ENCODE measurements at places on chromosomes 3 and 15.

DNA sequence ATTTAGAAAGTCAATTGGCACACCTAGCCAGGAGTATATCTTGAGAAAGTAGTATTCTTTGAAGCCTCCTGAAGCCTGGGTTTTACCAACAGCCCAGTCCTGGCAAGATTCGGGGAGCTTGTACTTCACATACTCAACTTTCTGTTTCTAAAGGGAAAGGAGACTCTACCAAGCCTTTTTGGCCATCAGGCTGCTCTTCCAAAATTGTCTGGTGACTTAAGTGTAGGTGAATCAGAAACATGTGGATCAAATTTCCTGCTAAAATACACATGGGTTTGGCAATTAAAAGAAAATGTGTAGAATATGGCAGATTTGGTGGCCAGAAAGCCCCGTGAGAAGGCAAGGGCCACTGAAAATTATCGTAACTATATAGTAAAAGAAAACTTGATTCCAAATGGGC lies 15.9 kb upstream of the GREM1 start:
- no peak for DNase-seq

DNA sequence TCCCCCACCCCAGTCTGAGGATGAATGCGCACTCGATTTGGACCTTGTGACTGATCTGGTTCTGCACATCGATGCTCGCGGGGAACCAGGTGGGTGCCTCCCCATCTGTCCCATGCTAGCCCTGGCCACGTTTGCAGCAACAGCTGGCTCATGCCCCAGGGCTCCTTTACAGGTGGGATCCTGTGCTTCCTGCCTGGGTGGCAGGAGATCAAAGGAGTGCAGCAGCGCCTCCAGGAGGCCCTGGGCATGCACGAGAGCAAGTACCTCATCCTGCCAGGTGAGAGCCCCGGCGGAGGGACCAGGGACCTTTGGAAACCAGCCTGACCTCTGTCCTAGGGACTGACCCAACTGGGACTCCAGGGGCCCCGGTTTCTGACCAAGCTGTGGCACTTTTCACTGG lies 44.3 kb downstream of the DHX30 start:
- no peak for DNase-seq

- no peak for DNase-seq
Measured at GRCh38 chr3:43353923-43354670, 67.8 kb downstream of the SNRK start.

- DNase-seq = no peak
Measured at GRCh38 chr3:27718459-27718858, 3.7 kb downstream of the EOMES start.

DNA sequence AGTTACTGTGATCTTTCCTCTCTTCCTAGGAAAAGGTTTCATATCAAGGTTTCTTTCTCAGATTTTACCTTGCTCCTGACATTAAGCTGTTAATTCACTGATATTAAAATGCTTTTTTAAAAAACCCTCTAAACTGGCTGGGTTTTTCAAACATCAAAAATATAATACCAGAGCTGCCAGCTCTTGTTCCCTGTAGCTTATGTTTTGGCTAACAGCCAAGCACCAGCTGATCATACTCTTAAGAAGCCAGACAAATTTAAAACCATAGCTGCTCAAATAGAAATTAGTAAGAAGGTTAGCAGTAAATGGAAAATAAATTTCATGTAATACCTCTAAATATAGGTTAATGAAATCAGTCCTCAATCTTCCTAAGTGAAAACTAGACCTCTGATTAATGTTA lies 657.5 kb downstream of the GRM7 start:
- no peak for DNase-seq

GRCh38 chr3:195771646-195772300 lies 40.0 kb downstream of the MUC4 start:
- DNase-seq = no peak

GRCh38 chr3:160124224-160124623 lies 101.0 kb upstream of the C3orf80 start:
- no peak for DNase-seq

DNA sequence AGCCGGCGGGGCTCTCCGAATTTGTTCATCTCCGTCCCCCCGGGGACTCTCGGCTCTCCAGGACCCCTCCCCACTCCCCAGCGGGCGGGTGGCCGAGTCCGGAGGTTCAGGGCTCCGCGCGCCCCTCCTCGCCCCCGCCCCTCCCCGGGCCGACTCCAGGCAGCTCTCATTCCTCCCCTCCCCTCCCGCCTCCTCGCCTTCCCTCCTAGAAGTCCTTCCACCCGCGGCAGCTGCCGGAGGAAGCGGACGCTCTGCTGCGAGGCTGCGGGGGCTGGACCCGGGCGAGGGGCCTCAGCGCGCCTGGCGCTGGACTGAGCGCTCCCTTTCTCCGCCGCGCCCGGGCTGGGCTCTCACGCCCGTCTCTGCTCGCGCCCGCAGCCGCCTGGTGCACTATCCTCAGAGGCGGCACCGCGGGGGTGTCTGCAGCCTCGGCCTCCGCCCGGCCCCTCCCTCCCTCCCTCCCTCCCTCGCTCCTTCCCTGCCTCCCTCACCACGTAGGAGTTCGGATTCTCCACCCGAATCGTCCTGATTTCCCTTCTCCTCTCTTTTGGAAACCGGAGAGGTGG lies at the start of gene ROBO2:
Gene ROBO2, plus strand, starts transcription at position 494 of the 566 bp plus-strand sequence. CDS start 687 bp downstream, outside the sequence.
- peak; percentile 44 for DNase-seq

DNA sequence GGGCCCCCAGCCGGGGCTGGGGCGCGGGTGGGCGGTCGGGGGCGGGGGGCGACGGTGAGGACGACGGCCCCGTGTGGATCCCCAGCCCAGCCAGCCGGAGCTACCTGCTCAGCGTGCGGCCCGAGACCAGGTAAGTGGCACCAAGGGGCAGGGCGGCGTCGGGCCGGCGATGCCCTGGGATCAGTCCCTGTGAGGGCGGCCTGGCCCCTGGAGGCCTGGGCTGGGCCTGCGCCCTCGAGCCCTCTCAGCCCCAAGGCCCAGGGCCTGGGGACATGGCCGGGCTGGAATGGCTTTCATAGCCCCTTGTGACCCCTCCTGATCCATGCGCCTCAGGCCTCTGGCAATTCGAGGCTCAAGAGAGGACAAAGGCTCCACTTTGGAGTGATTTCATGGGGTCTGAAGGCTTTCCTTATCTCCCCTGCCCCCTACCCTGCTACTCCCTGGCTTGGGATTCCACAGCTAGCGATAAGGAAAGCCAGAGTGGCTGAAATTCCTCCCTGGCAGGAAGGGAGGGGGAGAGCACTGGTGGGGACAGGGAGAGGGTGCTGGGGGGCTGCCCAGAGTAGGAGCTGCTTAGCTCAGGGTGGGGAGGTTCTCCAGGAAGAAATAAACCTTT lies 418 bp downstream of the ALPK3 start:
- no peak for DNase-seq

GRCh38 chr3:118991775-118992174 lies 42.9 kb downstream of the IGSF11 start:
- DNase-seq = peak; percentile 98

DNA sequence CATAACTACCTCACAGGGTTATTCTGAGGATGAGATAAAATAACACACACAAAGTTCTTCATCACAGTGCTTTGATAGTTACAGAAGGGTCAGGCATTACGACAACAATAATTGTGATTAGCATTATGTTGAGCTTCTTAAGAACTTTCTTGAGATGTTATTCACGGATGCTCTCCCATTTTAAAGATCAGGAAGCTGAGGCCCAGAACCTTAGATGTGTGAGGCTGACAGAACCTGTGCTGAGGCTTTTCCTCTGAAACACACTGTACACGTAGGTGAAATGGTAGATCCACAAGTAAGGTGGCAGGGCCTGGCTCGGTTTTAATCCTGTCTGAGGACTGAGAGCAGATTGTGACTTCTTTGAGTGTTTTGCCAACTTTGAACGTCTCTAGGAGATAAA lies 211.2 kb upstream of the BHLHE40 start:
- DNase-seq = no peak

DNA sequence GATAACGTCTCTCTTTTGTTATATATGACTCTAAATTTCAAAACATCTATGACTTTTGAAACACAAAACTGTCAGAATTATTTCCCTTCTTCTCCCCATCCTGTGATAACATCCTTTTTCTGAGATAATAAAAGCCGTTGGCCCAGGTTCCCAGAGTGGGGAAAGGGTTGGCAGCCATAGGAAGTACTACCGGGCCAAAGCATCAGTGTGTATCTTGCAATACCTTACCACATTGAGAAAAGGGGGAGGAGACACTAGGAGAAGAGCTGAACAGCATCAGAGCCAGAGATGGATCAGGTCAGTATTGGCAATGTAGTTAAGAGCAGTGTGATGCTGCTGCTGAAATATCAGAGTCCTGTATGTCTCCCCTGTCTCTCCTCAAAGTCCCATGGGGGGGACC lies 210.0 kb upstream of the PROK2 start:
- no peak for DNase-seq

- DNase-seq = no peak
Measured at GRCh38 chr3:87801409-87801808, 257.4 kb downstream of the CGGBP1 start.

DNA sequence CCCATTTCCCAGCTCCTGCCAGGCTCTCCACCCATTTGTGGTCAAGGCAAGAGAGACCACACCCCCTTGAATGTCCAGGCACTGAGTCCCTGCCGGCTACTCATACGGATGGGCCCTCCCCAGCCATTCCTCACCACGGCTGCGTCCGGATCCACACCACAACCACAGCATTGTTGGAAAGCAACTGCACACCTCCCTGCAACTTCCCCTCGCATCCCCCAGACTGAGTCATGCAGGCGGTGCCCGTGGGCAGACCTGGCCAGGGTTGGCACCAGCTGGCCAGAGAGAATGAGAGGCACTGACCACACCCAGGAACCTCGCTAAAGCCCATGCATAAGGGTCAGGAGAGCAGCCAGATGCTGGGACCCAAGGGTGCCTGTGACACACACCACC lies 30.5 kb downstream of the LOXL1 start:
- no peak for DNase-seq

DNA sequence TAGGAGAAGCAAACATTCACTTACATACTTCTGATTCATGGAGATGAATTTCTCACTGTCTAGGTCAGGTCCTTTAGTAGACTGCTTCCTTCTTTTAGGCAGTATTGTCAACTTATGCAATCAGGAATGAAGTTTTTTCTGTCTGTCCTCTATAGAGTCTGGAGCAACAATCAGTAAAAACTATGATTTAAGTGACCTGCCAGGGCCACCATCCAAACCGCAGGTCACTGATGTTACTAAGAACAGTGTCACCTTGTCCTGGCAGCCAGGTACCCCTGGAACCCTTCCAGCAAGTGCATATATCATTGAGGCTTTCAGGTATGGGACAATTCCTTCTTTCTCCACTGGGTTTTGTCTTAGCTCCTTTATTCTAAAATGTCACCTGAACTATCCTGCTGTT lies 523.1 kb downstream of the ROBO2 start:
- no peak for DNase-seq

- peak; percentile 45 for DNase-seq
Measured at GRCh38 chr15:51342227-51342999, 958 bp downstream of the GLDN start.

DNA sequence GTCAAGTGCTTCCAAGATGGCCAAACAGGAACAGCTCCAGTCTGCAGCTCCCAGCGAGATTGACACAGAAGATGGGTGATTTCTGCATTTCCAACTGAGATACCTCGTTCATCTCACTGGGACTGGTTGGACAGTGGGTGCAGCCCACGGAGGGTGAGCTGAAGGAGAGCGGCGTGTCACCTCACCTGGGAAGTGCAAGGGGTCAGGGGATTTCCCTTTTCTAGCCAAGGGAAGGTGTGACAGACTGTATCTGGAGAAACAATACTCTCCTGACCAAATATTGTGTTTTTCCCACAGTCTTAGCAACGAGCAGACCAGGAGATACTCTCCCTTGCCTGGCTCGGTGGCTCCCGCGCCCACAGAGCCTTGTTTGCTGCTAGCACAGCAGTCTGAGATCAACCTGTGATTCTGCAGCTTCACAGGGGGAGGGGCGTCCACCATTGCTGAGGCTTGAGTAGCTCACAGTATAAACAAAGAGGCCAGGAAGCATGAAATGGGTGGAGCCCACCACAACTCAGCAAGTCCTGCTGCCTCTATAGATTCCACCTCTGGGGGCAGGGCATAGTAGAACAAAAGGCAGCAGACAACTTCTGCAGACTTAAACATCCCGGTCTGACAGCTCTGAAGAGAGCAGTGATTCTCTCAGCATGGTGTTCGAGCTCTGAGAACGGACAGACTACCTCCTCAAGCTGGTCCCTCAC lies 293.5 kb upstream of the SUCLG2 start:
- DNase-seq = no peak

DNA sequence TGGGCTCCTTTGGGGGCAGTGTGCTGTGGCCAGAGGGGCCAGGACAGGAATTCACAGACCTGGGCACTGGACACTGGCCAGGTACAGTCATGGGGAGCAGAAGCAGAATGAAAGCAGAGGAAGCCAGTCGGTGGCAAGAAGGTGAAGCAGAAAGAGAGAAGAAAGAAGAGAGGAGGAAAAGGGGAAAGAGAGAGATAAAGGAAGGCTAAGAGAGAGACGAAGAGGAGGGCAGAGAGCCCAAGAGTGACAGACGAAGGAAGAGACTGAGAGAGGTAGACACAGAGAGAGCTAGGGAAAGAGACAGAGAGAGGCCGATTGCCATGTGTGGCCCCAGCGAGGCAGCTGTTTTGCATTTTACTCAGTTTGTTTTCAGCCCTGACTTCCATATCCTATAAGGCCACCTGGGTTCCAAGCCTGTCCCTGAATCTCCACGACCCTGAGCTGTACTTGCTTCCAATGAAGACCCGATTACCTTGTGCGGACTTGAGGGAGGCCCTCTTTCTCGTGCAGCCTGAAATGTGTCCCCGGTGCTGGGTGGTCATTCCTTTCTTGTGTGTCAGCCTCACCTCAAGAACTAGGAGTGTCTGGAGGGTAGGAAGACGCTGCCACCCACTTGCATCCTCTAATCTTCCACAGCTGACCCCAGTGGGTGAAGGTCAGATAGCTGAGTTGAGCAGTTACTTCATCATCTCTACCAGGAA lies 73.9 kb downstream of the LSM3 start:
- no peak for DNase-seq

DNA sequence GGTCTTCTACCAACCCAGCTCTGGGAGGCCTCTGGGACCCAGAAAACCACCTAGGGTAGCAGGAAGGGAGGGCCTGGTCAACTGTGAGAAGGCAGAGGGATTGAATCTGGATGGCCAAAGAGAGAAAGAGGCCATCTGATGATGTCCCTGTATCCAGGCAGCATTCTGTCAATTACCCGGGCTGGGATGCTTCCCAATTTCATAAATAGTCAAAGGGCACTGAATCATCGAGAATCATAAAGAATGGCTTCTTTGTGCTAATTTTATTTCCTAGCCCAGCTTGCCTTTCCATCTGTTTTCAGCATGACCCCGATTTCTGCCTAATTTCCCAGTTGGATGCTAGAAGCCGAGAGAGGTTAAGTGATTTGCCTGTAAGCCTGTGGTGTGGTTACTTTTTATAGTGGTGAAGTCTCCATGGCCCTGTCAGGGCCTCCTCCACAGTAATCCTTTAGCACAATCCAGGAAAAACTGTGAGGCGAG lies 129.2 kb downstream of the FAM43A start:
- DNase-seq = peak; percentile 46

DNA sequence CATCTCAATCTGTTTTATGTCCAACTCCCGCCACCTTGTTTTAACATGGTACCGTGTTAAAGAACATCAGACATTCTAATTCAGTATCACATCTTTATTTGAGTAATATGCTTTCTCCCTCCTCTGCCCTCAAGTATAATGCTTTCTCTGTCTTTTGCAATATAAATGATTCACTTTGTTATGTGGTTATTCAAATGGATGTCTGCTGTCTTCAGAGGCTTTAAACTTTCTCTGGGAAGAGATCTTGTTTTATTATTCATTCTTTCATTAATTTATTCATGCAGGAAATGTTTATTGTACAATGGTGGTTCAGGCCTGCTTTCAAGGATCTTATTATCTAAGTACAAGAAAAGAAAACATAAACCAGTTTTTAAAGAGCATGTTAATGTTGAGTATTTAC lies 57.1 kb downstream of the RAP2B start:
- no peak for DNase-seq

- DNase-seq = no peak
Measured at GRCh38 chr3:8456412-8456811, 45.2 kb upstream of the LMCD1 start.
